Activated CD8-positive, alpha-beta T cell treated with anti-CD3 and anti-CD28 coated beads for 36 hours (primary cell): ENCODE measurements at places on chromosomes 1 and 21.

DNA sequence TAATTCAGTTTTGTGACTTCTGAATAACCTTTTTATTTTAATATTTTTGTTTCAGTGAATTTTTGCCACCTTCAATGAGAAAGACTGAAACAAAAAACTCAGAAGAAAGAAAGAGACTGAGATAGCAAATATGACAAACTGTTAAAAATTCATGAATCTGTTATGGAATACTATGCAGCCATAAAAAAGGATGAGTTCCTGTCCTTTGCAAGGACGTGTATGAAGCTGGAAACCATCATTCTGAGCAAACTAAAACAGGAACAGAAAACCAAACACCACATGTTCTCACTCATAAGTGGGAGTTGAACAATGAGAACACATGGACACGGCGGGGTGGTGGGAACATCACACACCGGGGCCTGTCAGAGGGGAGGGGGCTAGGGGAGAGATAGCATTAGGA is 193.4 kb upstream of the FGGY start:
- H3K4me3 ChIP-seq: no peak overlapping the region
- no peaks in the 10 kb centered on the region for H3K36me3 ChIP-seq
- no peaks in the 10 kb centered on the region for H3K27me3 ChIP-seq

GRCh38 chr1:49346767-49347349 is 570.2 kb upstream of the BEND5 start:
- H3K36me3 ChIP-seq: no peaks in the 10 kb centered on the region
- H3K4me3 ChIP-seq: no peak overlapping the region
- no peaks in the 10 kb centered on the region for H3K4me1 ChIP-seq
- DNase-seq: no peak
- no peaks in the 10 kb centered on the region for H3K27me3 ChIP-seq

DNA sequence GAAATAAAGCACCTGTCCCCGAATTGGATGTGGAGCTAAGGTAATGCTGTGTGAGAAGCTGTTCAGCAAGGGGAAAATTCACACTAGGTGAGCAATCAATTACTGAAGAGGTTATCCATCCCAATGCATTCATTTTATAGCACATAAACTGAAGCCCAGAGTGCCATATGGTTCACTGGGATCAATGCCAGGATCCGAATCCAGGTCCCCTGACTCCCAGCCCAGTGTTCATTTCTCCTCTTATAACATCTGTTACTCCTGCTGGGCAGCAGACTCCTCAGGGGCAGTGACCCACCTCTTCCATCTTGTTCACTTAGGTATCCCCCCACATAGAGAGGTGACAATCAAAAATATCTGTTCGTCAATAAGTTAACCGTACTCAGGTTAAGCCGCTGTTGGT is 13.2 kb upstream of the SEC16B start:
- H3K4me1 ChIP-seq: no peaks in the 10 kb centered on the region
- no peaks in the 10 kb centered on the region for H3K27me3 ChIP-seq
- DNase-seq: no peak
- no peak overlapping the region for H3K4me3 ChIP-seq

DNA sequence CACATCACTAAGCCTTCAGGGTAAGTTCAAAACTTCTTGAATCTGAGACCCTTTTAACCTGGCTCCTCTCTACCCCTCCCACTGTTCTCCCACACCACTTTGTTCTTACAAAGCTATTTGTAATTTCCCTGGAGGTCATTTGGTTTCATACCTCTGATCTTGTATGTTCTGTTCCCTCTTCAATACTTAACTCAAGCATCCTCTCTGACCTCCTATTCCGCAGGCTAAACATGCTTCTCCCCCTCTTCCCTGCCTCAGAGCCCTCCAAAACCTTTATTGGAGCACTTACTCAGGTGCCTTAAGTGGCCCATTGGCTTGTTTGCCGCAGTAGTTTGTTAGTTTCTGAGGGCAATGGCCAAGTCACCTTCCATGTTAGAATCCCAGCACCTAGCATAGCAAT is 54.8 kb downstream of the SSX2IP start:
- H3K27me3 ChIP-seq: no peaks in the 10 kb centered on the region
- H3K36me3 ChIP-seq: no peaks in the 10 kb centered on the region
- no peak for DNase-seq
- H3K4me3 ChIP-seq: no peak overlapping the region

- no peak overlapping the region for H3K4me3 ChIP-seq
- no peak overlapping the region for H3K27ac ChIP-seq
- H3K4me1 ChIP-seq: peaks cover 3% of the 10 kb centered on the region
- DNase-seq: no peak
- H3K27me3 ChIP-seq: peaks cover 3% of the 10 kb centered on the region
Observed at GRCh38 chr1:234564035-234565029, 45.6 kb downstream of the IRF2BP2 start.

DNA sequence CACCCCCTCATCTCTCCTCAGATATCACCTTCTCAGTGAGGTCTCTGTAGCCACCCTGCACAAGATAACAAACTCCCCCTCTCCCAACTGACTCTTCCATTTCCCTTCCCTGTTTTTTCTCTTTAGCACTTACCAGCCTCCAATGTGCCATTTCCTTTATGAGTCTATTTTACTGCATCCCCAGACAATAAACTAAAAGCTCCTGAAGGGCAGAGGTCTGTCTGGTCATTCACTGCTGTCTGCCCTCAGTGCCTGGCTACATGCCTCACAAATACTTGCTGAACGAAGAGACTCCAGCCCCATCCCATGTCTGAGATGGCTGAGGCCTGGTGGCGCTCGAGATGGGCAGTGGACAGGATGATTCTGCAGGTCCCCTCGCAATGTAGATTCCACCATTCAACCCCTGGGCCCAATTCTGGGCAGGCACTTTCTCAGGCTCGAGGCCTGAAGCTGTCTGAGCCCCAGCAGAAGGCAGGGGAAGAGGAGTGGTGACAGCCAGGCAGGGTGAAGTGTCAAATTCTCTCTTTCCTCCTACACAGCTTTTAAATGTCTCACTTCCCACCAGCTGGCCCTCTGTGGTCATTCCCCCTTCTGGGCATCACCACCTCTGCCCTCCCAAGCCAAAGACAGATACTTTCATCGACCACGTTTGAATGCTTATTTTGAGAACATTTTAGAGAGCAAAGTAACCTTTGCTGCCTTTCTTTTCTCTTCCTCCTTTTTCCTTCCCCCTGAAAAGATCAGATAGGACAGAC is 6.6 kb downstream of the LRRN2 start:
- no peak overlapping the region for H3K4me3 ChIP-seq
- no peaks in the 10 kb centered on the region for H3K4me1 ChIP-seq
- peaks cover 6% of the 10 kb centered on the region for H3K27me3 ChIP-seq
- no peak for DNase-seq

- H3K27me3 ChIP-seq: no peaks in the 10 kb centered on the region
- no peaks in the 10 kb centered on the region for H3K4me1 ChIP-seq
- no peak for DNase-seq
- H3K4me3 ChIP-seq: no peak overlapping the region
- no peak overlapping the region for H3K27ac ChIP-seq
Observed at GRCh38 chr1:105386489-105386888, 1636.8 kb downstream of the AMY1C start.
